ENCODE measurements at places on chromosomes 4 and X.

GRCh38 chr4:12439633-12440305 lies 1011.1 kb upstream of the HS3ST1 start:
- no peak for DNase-seq

DNA sequence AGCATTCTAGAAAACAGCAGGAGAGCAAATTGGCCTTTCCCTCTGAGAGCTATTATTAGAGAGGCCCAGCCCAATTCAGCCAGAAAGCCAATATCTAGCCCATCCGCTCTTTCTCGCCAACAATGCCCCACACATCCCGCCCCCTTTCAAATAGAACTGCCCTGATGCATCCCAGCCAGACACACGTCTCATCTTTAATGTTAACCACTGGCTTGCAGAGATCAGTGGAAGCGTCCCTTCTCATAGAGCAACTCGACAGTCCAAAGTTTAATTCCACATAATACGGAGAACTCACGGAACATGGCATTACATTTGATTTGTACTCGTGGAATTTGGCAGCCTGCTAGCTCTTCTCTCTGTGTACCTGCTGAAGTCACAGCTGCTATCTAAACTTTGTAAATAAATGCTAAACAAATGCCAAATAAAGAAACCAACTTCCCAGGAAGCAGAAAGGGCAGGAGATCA lies 304.4 kb downstream of the DHX15 start:
- DNase-seq: no peak

DNA sequence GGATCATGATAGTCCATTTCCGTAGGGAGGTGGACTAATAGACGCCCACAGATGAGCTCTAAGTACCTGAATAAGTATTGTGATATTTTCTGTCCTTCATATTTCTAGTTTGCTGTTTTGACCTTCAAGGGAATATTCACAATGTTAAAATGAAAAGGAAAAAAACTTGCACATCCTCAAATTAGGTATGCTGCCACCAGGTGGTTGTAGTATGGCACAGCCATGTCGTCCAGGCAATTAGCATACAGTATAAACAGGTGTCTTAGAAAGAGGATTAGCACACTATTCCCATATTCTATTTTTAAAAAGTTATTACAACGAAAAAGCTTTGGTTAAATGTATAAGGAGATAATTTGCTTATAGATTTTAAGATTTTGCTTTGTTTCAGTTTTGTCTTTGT lies 802.0 kb downstream of the RPA4 start:
- DNase-seq: peak; percentile 20

- no peak for DNase-seq
Measured at GRCh38 chr4:151226004-151226932, 50.7 kb upstream of the PRSS48 start.

DNA sequence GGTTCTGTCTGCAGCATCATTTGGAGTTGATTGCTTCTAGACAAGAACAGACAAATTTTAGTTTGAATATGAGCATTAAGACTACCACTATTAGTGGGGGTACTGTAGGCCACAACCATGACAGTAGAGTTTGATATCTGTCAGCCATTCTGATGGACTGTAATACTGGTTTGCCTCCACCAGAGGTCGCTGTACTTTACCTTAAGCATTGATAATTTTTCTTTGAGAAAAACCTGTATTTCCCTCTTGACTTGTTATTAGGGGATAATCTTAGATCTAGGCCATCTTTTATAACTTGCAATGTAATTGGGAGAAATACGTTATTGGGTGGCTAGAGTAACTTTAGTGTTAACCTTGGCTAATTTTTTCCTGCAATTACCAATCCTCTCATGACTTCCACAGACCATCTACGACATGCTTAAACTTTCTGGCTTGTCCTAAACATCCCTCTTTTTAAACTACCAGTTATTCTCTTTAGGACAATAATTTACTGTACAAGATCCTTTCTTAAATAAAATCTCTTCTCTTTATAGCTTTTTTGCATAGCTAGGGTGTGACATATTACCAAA lies 562.4 kb downstream of the MAGEB5 start:
- peak; percentile 3 for DNase-seq

DNA sequence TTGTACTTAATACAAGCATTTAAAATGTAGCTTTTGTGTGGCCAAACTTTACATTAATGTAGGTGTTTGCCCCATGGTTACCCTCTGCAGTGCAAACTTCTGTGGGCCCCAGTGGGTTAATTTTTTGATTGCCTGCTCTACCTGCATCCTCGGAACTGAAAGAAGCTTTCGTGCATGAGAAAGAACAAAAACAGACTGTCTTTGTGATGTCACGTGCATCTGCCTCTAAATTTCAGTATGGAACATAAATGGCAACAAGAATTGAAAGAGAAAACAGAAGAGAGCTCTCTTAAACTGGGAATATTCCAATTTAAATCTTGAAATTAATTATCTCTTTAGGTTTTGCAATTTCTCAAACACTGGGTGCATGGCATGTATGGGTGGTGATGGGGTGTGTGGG lies 182.4 kb upstream of the LCORL start:
- DNase-seq: no peak

- DNase-seq: no peak
Measured at GRCh38 chr4:109315818-109316217, 13.4 kb upstream of the COL25A1 start.

DNA sequence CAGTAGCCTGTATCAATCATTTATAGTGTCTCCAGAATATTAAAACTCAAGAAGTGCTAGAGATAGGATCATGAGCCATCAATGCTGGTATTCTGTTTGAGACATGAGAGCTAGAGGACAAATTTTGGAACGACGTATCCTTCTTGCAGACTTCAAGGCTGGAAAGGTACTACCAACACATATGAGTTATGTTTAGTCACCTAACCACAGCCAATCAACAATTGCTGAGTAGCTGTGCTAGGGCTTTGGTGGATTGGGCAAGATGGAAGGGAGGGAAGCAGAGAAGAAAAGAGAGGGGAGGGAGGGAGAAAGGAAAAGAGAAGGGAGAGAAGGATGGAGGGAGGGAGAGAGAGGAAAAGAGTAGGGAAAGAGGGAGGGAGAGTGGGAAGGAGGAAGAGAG lies 21.6 kb upstream of the RAI2 start:
- DNase-seq: no peak

GRCh38 chrX:81405781-81406180 lies 203.9 kb downstream of the SH3BGRL start:
- no peak for DNase-seq

DNA sequence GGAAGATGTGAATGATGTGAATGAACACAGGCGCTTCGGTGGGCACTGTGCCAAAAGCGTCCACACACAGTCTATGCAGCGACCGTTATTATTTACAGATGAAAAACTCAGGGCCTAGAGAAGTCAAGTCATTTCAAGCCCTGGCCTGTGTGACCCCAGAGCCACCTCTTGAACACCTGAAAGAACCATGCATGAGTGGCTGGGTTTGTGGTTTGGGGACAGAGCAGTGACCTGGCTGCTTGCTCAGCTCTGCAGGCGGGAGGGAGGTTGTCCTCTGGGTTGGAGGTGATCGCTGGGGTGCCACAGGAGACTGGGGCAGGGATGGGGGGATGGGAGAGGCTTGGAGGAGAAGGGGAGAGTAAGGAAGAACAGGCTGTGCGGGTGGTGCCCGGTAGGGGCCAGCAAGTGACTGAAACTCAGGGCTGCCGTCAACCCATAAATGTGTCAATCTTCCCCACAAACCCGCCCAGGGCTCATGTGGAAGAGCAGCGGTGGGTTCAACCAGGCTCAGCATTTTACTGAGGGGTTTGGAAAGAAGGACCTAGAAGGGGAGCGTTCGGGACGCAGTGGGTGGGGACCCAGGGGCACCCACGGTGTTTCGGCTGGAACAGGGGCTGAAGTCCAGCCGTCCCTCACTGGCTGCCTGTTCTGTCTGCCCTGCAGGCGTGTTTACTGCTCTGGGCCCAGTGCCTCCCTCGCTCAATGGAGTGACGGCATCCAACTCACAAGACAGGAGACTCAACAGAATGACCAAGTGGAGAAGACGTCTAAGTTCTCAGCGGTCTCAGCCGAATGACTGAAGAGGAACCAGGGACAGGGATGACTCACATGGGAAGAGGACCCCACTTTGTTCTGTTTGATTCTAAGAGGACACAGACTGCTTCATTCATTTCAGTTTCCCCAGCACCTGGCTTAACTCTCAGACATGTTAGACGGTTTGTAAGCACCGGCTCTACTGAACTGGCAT lies 167.8 kb downstream of the AFAP1 start:
- DNase-seq: no peak

DNA sequence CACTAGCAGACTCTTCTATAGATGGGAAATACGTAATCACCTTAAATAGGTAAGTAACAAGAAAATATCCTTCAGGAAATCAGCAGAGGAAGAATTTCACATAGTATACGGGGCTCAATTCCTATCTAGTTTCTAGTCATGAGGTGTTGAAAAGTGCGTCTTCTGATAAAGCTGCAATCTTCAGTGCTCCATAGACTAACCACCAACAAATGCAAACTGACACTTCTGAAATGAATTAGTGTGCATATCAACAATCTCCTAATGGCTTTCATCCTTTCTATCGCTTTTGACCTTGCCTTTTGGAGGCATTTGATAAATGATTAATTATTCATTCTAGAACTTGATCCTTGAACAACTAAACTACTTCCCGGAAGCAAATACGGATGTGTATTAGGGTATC lies 2306.6 kb upstream of the AGA start:
- no peak for DNase-seq

- DNase-seq: no peak
Measured at GRCh38 chrX:112545051-112545450, 134.7 kb downstream of the LHFPL1 start.

GRCh38 chrX:15939737-15940136 lies 85.1 kb upstream of the AP1S2 start:
- peak; percentile 1 for DNase-seq

DNA sequence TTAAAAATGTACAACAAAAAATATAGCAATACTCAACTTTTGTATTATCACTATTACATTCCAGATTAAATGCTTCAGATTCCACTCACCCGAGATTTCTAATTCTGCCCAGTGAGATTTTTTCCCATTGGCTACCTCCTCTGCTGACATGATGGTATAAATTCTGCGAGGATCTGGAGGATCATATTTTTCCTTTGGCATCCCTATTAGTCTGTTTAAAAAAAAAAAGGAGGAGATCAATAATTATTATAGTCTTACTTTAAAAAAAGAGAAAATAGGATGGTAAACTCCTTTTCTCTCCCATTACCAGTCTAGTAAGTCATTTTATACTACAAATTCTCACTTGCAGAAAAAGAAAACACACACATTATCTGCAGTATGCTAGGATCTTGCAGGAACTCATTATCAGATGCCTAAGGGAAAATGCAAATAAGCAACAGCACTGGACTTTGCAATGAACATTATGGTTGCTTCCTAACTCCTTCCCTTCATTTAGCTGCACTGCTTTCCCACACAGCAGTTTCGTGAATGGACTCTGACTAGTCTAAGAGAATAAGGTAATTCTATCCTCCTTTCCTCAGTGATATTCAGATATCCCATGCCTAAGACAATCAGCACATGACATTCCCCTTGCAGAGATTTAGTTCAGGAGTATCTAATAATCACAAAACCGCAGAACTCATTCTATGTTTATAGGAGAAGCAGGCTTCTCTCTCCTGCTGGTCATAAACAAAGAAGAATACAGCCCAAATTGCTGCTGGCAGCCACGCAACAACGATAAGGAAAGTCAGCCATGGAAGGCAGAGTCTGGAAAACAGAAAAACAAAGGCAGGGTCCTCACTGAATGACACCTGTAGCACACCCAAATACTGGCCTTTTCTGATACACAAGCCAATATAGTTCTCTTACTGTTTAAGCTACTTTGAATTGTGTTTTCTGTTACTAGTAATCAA lies 42.7 kb downstream of the CNOT6L start:
- no peak for DNase-seq

- DNase-seq: peak; percentile 68
Measured at GRCh38 chr4:40197879-40198689, 1.3 kb downstream of the RHOH start.

All from activated CD4-positive, alpha-beta T cell treated with anti-CD3 and anti-CD28 coated beads, Interleukin-2, Interleukin-6, amounts not matched to agents 100 ng/mL and 50 ng/mL, durations not matched to agents 16 hours and 8 hours (primary cell).